ENCODE measurements at places on chromosomes 7 and 10.

DNA sequence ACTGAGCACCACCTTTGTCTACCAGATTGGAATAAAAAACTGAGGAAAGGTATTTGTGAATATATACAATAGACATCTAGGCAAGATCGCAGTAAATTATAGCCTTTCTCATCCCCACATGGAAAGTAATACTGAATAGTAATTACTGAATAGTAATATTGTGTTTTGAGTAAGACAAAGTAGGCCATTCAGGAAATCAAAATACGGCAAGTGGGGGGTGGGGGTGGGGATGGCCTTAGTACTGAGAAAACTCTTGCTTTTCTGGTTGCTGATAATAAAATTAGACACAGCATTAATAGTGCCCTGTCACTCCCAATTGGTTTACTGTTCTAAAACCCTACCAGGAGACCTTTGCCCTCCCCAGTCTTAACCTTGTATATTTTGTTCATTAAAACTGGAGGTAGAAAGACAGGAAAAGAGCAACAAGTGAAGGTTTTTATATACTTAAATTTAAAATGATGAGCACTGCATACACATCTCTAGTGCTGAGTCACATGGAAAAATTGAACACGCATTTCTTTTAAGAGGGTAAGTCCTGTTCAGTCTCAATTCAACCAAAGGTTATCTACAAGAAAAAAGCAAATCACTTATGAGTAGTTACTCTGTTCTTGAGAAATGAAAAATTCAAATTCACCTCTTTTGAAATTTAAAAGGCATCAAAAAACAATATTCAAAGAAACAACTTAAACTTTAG lies 65.6 kb downstream of the IGF2BP3 start:
- DNase-seq = peak; percentile 26

DNA sequence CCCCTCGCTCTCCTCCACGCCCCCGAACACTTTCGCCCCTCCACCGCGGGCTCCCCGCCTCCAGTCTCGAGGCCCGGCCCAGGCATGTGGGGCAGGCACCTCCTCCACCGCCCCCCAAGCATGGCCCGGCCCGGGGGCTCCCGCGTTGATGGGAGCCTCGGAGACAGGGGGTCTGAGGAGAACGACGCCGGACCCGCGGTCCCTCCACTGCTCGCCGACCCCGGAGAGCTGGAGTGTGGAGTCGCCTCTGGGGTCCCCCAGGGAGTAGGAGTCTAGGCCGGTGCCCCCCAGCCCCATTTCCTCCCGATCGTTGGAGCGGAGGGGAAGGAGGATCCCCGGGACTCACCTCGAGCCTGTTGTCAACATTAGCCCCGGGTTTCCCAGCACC lies 206 bp downstream of the UPF2 start:
- DNase-seq = no peak

DNA sequence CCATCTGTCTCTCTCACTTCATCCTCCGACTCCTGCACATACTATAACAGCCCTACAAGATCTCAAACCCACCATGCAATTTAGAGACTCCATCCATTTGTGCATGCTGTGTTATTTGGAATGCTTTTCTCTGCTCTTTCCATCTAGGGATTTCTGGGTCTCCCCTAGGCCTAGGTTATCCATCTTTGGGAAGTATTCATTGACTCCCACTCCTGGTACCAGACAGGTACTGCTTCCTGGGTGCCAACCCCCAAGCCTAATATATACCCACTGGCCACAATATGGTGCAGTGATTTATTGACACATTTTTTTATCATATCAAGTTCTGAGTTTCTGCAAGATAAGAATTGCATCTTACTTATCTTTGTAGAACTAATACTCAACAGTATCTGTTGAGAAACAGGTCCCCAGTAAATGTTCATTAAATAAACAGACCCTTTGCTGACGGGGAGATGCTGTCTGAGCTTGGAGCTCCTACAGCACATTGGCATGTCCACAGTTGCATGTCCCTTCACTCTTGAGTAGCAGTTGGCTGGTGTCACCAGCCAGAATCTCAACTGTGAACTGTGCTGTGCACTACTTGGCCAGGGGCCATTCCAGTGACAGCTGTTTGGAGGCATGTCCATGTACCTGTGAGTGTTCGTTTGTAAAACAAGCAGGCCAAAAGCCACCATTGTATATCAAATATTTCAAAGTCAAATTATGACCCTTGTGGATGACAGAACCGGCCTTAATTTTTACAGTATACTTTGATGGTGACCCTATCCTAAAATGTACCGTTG lies 223.3 kb upstream of the NFE2L3 start:
- DNase-seq = no peak

- no peak for DNase-seq
These were observed 76.7 kb downstream of the SKAP2 start for GRCh38 chr7:26787701-26788100.

- DNase-seq = no peak
These were observed 32.6 kb downstream of the DUSP5 start for GRCh38 chr10:110530131-110530831.

DNA sequence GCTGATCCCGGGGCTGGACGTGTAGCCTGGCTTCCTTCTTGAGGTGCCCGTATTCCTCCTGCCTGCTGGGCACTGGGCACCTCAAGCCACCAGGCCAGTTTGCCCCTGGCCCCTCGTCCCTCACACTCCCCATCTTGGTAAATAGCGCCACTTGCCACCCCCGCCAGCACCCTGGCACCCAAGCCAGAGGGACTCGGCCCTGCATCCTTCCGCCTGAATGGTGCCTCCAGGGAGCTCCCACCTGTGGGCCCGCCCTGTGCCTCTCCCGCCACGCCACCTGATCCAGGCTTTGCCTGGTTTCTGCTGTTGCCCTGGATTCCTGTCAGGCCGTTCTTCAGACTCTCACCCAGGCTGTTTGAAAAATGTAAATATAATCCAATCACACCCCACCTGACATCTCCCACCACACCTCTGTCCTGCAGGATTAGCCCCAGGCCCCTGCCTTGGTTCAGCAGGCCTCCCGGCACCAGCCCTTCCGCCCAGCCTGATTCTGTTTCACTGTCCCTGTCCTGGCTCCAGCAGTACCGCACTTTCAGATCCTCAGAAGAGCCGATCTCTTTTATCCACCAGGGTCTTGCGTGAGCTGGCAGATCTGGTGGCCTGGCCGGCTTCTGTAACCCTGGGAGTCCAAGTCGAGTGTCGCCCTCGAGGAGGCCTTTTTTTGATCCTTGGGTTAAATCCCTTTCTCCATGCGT lies 33.8 kb downstream of the WIPI2 start:
- no peak for DNase-seq

- no peak for DNase-seq
These were observed 164.9 kb upstream of the RHEB start for GRCh38 chr7:151684408-151685175.

DNA sequence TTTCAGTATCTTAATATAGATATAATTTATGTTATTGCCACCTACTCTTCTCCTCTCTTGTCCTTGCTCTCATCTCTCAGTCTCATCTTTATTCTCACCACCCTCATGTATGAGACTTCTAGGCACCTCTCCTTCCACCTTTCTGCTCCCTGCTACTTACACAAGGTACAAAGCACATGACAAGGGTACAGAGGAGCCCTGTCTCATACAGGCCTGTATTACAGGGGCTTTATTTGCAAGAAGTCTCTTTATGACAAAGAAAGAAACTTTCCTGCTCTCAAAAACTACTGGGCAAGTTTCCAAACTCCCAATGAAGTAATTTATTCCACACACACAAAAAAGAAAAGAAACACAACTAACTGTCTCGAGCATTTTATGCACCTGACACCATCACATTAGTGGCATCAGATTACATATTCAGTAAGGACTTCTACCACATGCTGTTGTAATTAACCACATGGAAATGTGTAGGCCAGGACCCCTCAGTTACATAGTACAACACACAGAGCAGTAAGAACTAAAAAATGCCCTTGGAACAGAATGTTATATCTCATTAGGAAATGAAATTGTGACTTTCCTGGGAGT lies 253.1 kb downstream of the FZD1 start:
- no peak for DNase-seq

DNA sequence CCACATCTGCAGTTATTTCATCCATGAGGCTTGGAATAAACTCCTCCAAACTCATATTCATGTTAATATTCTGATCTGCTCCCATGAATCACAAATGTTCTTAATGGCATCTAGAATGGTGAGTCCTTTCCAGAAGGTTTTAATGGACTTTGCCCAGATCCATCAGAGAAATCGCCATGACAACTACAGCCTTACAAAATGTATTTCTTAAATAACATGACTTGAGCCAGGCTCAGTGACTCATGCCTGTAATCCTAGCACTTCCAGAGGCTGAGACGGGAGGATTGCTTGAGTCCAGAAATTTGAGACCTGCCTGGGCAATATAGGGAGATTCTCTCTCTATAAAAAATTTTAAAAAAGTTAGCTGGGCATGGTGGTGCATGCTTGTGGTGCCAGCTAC lies 102.1 kb upstream of the TMEM168 start:
- no peak for DNase-seq

GRCh38 chr10:131994435-131994834 lies 12.7 kb upstream of the BNIP3 start:
- DNase-seq = no peak

DNA sequence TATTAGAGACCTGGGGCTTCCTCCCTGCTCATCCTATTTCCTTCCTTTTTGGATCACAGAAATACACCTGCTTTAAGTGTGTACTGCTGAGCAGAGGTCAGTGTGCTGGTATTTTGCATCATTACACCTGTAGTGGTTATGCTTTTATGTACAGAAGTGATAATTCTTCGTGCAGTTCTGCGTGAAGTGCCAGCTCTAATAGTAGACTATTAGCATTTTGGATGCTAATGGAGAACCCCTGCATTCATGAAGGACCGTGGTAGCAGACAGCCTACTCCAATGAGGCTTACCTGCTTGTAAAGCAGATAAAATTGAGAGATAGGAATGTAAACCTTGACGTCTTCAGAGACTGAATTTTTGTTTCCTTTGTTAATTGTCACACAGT lies 114.3 kb downstream of the CDK14 start:
- DNase-seq = no peak

DNA sequence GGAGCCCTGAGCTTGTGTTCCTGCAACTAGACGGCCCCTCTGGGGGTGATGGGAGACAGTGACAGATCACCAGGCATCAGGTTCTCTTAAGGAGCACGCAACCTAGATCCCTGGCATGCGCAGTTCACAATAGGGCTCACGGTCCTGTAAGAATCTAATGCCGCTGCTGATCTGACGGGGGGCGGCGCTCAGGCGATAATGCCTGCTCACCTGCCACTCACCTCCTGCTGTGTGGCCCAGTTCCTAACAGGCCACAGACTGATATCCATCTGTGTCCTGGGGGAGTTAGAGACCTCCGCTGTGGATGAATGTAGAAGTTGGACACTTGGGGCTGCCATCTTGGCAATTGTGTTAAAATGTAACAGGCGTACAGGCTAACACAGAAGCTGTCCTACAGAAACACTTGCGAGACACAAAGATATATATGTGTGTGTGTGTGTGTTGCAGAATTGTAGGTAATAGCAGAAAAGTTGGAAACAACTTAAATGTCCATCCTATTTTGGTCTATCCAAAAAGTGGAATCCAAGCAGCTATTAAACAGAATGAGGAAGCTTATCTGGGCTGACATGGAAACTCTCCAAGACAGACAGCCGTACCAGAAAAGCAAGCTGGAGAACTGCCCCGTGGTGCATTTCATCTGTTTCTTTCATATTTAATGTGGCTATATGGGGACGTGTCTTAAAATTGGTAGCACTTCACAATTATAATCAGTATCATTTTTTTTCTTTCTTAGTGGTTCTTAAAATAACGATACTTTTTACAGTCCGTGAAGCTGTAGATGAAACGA lies 82.8 kb downstream of the MKI67 start:
- DNase-seq = no peak

DNA sequence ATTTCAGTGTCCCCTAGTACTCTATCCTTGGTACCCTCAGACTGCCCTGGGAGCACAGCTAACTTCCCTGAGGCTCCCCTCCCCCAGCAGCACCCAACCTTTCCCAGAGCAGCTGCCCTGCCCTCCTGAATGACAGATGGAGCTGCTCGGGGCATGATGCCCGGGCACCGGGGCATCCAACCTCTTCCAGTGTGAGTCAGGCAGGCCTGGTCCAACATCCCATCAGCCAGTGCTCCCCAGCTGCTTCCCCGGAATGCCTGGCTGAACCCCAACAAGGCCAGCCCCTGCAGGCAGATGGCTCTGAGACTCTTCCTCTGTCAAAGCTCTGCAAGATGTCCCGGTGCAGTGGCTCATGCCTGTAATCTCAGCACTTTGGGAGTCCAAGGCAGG lies 11.9 kb upstream of the TSPAN15 start:
- no peak for DNase-seq

- DNase-seq = no peak
These were observed 183.0 kb upstream of the PITRM1 start for GRCh38 chr10:3355536-3355935.

DNA sequence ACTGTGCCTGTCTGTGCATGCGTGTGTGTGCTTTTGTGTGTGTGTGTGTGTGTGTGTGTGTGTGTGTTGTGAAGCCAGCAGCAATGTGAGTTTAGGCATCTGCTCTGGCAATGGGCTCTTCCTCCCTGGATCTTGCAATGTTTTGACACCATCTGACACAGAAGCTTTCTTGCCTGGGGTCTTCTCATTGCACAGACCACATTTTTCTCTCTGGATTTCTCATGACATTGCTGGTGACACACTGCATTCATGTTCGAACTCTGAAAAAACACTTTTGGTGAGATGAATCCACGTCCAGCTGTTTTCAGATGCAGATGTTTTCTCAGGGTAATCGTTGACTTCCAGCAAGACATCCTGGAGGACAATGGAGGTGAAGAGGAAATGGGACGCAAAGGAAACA lies 63.0 kb upstream of the FZD8 start:
- no peak for DNase-seq

DNA sequence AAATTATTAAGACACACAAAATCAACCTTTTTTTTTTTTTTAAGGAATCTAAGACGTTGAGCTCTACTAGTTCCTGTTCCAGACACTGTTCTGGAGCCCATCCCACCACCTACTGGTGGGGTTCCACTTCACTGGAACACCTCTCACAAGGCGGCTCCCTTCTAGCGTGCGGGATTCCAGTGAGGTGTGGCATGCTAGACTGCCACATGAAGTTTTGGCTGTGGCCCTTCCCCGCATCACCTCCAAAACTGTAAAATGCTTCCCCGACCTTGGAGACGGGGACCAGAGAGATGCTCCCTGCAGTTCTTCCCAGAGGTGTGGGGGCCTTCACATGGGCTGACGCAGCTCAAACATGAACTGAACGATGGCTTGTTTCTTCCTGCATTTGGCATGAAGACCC lies 12.6 kb downstream of the FAM53B start:
- DNase-seq = no peak

- no peak for DNase-seq
These were observed 23.1 kb downstream of the THNSL1 start for GRCh38 chr10:25039531-25039930.
